ENCODE measurements at places on chromosomes 3 and 15.

GRCh38 chr3:11820531-11821041 lies 26.1 kb downstream of the TAMM41 start:
- DNase-seq, result no peak

DNA sequence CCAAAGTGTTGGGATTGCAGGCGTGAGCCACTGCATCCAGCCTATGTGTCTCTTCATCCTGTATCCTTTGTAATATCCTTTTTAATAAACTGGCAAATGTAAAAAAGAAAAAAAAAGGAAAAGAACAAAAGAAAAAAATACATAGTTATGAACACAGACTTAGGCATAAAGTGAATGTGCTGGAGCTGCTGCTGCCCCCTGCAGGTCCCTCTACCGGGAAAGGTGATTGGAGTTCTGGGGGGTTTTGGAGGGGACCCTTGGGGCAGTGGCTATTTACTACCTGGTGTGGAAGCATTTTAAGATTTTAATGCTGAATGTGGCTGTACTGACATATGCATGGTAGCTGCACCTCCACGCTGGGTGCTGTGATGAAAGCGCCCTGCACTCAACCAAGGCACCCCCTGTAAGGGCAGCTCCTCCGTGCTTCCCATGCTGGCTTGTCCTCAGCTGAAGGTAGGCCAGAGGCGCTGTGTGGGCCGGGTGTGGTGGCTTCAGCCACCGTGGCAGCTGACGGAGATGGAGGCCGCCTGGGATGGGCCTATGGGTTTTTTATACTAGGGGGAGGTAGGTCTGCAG lies 49.9 kb downstream of the RPLP1 start:
- no peak for DNase-seq

- no peak for DNase-seq
Observed at GRCh38 chr3:22587446-22587845, 615.7 kb upstream of the UBE2E2 start.

- no peak for DNase-seq
Observed at GRCh38 chr3:79253704-79254103, 514.1 kb downstream of the ROBO1 start.

DNA sequence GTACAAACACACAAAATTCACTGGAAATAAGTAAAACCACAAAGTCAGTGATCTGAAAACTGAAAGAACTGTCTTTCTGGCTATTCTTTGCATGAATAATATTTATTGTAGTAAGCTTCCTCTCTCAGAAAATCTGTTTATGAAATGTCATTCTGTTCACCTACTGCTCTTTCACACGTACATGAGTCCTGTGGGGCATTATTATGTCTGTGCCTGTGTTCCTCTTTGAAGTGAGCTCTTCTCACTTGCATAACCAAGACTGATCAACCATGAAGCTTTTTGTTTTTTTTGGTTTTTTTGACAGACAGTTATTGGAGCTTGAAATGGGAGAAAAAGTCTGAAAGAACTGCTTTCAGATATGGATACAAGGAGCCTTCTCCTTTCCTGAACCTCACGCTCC lies 195.8 kb downstream of the PLCH1 start:
- DNase-seq, result no peak

GRCh38 chr3:182711261-182711683 lies 82.0 kb upstream of the ATP11B start:
- DNase-seq, result no peak

DNA sequence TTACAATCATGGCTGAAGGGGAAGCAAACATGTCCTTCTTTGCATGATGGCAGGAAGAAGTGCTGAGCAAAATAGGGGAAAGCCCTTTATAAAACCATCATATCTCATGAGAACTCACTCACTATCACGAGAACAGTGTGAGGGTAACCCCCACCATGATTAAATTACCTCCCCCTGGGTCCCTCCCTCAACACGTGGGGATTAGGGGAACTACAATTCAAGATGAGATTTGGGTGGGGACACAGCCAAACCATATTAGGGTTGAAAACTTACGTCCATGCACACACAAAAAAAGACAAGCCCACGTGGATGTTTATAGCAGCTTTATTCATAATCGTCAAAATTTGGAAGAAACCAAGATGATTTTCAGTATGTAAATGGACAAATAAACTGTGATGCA lies 72.3 kb downstream of the RPL22L1 start:
- DNase-seq, result no peak

DNA sequence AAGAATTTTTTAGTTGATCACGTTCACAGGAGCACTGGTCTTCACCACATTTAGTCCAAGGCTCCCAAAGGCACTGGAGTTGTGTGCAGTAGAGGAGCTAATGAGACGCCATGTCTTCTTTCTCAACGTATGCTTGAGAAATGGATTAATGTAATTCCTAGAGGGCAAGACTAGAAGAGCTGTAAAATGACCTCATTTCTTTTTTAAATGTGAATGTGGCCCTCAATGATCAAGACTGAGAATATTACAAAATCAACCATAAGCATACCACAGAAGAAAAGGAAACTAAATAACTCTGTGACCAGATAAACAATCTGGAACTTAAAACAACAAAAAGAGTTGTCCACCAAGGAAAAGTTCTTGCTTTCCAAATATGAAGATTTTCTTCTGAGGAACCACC lies 112.1 kb upstream of the THBS1 start:
- DNase-seq, result no peak

- no peak for DNase-seq
Observed at GRCh38 chr15:44706401-44706800, 4.7 kb downstream of the PATL2 start.

DNA sequence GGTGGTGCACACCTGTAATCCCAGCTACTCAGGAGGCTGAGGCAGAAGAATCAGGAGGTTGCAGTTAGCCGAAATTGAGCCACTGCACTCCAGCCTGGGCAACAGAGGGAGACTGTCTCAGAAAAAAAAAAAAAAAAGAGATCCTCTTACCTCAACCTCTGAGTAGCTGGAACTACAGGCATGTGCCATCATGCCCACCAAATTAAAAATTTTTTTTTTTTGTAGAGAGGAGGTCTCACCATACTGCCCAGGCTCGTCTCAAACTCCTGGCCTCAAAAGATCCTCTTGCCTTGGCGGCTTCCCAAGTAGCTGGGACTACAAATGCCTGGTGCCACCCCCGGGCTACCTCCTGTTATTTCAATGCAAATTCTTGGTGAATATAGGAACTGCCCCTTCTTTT lies 1.5 kb downstream of the UMPS start:
- DNase-seq, result no peak

DNA sequence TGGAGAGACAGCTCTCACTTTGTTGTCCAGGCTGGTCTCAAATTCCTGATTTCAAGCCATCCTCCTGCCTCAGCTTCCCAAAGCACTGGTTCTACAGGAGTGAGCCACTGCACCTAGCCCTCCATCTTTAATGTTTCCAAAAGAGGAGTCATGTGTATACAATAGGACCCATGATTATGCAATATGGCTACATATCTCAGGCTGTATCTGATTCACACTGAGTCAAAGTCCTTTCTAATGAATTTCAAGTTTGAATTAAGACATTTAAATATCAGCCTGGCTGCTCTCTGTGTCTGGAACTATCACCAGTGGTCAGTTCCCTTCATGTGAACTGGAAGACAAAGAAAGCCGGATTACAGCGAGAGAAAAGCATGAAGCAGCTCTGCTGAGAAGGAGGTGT lies 90.5 kb downstream of the MINAR1 start:
- DNase-seq, result no peak

DNA sequence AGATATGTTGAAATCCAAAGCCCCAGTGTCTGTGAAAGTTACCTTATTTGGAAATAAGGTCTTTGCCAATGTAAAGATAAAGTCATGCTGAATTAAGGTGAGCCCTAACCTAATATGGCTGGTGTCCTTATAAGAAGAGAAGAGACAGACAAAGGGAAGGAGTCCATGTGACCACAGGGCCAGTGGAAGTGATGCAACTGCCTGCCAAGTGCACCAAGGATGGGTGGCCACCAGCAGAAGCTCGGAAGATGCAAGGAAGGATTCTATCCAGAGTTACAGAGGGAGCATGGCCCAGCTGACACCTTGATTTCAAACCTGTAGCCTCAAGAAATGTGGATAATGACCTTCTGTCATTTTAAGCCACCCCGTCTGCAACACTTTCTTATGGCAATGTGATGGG lies 35.3 kb upstream of the PGPEP1L start:
- DNase-seq, result no peak

DNA sequence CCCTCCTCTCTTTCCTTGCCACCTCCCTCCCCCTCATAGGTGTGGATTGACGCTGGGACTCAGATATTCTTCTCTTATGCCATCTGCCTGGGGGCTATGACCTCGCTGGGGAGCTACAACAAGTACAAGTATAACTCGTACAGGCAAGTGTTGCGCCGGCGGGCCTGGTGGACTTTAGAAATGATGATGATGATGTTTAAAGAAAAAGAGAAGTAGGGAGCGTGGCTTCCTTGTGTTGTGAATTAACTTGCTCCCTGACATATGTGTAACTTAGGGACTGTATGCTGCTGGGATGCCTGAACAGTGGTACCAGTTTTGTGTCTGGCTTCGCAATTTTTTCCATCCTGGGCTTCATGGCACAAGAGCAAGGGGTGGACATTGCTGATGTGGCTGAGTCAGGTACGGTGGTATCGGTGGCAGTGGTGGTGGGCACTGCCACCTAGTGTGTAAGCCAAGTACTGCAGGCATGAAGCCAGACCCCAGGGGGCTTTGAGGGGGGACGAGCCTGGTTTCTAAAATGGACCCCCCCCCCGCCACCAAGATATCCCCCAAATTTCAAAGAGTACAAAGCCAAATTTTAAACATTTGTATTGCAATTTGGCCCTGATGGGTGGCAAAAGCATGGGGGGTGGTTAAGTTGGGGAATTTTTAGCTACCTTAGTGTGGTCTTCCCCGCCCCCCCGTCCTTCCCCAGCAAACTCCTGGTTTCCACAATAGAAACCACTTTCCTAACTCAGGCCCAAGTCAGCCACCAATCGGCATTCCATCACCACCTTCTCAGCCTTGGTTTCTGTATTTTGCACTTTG lies 65.6 kb downstream of the SLC6A6 start:
- DNase-seq, result peak; percentile 31

- DNase-seq, result no peak
Observed at GRCh38 chr3:57080171-57080570, 19.7 kb downstream of the SPATA12 start.

DNA sequence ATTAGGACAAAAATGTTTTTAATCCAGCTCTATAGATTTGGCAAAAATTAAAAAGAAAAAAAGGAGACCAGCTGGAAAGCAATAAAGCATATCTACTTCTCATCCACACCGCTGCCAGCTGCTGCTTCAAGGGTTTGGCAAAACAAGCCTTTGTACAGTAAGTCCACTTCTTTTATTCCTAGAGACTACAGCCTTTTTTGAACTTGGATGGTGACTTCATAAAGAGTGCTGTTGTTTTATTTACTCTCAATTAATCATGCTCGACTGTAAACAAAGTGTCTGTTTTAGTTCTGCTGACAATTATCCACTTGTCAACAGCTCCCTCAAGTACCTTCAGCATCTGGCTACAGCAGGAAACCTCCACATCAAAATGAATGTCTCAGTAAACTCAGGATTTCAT lies 12.3 kb upstream of the FOXB1 start:
- DNase-seq, result no peak

- no peak for DNase-seq
Observed at GRCh38 chr3:125134952-125135351, 77.6 kb downstream of the SLC12A8 start.

DNA sequence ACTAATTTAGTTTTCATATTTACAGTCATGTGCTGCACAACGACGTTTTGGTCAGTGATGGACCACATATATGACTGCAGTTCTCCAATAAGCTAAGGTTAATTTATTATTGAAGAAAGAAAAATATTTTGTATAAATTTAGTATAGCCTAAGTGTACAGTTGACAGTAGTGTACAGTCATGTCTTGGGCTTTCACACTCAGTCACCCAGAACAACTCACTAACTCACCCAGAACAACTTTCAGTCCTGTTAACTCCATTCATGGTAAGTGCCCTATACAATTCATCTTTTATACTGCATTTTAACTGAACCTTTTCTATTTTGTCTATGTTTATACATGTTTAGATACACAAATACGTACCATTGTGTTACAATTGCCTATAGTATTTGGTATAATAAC lies 3.8 kb upstream of the GABRR3 start:
- no peak for DNase-seq

DNA sequence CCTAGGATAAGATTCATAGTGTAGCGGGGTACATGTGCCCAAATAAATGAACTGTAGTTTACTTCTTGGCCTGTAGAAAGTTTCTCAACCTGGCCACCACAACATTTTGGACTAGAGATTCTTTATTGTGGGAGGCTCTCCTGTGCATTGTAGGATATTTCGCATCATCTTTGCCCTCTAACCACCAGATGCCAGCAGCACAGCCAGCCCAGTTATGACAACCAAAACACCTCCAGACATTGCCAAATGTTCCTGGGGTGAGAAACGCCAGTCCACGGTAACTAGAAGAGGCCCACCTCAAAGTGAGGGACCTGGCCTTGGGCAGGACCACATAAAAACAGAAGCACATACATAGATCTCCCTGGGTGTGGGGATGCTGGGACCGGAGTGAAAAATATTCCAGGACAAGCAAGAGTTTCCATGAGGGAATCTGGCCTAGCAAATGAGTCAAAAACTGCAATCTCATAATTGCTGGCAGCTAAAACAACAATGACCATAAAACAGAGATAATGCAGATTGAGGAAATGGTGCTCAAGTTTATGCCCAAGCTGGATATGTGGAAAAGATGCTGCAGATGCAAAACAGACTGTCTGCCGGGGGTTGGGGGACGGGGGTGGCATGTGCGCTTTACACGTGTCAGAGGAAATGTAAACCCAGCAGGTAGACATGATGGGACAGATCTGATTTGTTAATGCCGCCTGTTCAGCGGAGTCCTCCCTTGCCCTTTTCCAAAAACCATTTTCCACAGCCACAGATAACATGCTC lies 39.7 kb downstream of the ARHGEF3 start:
- no peak for DNase-seq

DNA sequence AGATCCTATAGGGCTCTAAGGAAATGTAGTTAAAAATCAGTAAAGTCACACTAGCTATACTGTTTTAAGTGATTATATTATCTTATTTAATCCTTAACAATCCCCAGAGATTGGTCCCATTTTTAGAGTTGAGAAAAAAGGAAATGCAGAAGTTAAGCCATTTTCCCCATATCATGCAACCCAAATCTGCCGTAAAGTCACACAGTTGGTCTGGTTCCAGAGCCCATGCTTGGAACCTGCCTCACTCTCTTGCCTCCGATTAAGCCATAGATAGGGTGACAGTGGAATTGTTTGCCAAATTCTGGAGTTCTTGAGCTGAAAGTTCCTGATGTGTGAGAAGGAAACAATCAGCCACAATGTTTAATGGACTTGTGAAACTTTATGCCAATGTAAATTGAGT lies 2.3 kb upstream of the P2RY13 start:
- DNase-seq, result no peak

DNA sequence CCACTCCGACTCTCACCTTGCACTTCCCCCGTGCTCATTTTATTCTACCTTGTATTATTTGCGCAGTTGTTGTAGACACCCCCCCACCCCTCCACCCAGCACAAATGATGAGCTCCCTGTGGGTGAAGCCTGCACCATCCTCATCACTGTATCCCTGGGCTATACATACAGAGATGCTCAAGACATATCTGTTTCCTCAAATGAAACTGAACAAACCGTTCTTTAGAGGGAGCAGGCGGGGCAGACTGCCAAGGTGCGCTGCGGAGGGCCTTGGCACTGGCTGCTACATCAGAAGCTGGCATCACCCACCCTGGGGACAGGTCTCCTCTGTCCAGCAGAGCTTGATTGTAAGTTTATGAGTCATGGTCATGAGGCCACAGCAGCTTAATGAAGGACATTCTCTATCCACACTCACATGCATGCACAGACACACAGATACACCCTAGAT lies 29.0 kb downstream of the ADCY5 start:
- DNase-seq, result no peak

All from stimulated activated CD4-positive, alpha-beta T cell treated with anti-CD3 and anti-CD28 coated beads, Interleukin-15, amount 100 ng/mL, for 1 hour (primary cell).